NCI-H460 (cell line): ENCODE measurements at places on chromosomes 2 and 18.

- DNase-seq, result no peak
Measured at GRCh38 chr2:56580242-56580641, 396.5 kb downstream of the CCDC85A start.

DNA sequence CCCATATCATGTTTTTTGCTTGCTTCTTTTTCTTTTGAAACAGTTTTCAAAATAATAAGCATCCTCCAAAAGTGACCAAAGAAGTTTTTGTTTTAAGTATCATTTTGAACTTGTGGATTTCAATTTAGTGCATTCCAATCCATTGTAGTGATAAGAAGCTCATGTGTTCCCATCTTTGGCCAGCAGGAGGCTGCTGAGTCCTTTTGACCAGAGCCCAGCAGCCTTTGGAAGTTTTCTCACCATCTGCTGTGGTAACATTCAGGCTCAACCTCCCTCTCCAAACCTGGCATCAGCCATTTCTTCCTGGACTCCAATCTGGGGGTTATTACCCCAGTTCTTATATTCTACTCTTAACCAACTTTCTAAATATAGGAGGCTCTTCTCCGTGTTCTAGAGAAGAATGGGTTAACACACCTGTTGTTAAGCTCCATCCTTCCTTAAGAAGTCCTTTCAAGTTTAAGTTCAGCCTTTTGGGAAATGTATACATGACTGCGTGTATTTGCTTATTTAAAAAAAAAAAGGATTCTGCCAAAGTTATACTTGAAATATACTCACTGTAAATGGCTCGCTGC lies 39.0 kb upstream of the MAL start:
- DNase-seq, result peak; percentile 61

DNA sequence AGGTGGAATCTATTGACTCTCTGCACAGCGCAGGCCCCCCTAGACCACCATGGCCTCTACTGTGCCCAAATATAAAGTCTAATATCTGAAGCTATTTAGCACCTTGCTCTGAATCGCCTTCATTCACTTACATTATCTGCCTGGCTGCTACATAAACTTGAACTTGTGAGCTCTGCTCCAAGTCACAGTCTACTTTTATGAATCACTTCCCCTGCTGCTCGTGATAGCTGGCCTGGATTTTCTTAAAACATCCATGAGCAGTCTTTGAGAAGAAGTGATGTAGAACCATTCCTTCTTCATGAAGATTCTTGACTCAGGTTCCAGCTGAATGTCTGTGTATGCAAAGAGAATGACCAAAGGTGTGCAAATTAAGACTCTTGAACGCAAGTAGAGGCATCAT lies 359.5 kb downstream of the RND3 start:
- no peak for DNase-seq

DNA sequence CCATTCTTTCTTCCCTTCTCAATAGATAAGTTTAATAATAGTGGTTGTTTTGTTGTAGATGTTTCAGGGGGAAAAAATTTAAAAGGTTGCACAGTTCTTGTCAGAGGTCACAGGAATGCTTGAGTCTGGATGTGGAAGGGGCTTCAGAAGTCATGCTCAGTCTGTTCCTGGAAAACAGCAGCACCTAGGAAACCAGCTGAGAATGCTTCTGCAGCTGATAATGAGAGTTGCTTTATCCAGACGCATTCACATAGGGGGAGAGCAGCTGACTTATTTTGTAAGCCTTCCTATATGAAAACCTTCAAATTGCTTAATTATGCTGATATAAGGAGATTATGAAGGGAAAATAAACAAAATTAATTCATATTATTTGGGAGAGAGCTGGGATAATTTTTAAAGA lies 235.5 kb downstream of the GULP1 start:
- DNase-seq, result no peak

- peak; percentile 96 for DNase-seq
Measured at GRCh38 chr2:190578158-190579057, 43.9 kb upstream of the NEMP2 start.

GRCh38 chr2:100470898-100471514 lies 724 bp downstream of the NMS start:
- peak; percentile 27 for DNase-seq

DNA sequence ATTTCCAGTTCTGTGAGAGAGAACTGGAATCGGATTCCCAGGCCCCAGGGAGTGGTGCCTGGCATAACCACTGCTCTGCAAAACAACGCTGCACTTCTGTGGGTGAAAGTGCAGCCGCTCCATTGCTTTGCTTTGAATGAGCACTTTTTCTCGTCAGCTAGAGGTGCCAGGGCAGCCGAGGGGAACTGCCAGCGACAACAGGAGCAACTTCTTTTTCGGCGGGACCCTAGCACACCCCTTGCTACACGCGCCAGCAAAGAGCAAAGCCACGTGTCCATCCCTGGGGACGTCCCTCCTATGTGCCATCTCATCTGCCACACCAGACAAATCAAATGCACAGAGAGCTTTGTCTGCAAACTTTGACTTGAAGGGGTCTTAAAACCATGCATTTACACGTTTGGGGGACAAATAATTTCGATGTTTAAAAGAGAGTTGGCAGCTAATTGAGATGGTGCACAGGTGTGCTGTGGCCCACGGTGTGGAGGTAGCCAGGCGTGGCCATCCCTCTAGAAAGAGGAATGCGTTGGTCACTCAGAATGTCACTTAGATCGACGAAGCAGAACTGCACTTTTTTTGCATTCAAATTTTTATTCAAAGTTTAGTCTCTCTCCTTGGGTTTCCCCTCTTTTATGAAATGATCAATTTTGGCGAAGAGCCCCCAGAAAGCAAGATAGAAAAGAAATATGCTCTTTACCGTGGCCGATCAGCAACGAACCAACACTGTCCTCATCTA lies 151.8 kb downstream of the MBP start:
- DNase-seq, result no peak

GRCh38 chr2:239236043-239236807 lies 164.6 kb downstream of the HDAC4 start:
- DNase-seq, result no peak

- no peak for DNase-seq
Measured at GRCh38 chr2:190583507-190584337, 49.2 kb upstream of the NEMP2 start.

GRCh38 chr2:150134223-150134857 lies 353.1 kb downstream of the RND3 start:
- DNase-seq, result no peak

DNA sequence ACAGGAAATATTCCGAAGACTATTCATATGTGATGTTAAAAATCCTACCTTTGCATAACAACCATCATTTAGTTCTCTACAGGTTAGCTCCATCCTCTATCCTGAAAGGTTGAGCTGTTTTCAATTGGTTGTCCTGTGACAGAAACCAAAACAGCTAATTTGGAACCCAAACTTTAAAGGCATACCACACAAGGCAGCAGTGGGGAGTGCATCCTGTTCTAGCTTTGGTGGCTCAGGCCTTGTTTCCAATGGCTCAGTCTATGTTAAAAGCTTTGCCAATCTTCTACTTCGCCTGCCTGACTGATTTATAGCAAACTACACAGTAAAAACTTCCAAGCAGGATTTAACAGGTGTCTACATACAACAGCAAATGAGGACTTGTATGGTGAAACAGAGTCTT lies 3.2 kb downstream of the CD226 start:
- no peak for DNase-seq

DNA sequence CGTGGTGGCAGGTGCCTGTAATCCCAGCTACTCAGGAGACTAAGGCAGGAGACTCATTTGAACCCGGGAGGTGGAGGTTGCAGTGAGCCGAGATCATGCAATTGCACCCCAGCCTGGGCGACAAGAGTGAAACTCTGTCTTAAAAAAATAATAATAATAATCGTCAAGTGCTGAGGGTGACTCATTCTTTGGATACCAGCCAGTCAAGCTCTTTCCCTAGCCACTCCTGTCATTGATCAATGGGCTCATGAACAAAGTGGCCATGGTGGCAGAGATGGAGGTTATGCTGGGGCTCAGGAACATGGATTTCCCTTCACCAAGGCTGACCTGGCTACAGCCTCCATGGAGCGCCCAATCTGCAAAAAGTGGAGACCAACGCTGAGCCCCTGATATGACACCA lies 94.5 kb upstream of the HAAO start:
- no peak for DNase-seq

- DNase-seq, result no peak
Measured at GRCh38 chr2:29810956-29811355, 110.4 kb downstream of the ALK start.

DNA sequence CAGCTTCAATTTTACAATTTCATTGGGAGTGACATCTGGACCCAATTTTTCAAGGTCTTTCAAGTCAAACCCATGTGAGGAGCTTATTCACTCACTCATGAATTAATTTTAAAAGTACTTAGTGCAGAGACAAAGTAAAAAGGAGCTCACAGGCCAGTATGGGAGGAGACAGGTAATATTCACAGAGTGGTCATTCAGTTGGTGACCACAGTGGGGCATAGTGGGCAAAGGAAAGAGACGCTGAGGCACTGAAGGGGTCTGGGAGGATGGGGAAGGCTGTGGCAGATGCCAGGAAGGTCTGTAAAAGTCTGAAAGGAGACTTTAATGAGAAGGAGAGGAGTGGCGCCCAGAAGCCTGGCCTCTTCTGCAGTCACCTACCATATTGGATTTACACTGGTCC lies 76.0 kb downstream of the CD8B2 start:
- no peak for DNase-seq

- no peak for DNase-seq
Measured at GRCh38 chr2:182456784-182457183, 29.9 kb upstream of the PDE1A start.

DNA sequence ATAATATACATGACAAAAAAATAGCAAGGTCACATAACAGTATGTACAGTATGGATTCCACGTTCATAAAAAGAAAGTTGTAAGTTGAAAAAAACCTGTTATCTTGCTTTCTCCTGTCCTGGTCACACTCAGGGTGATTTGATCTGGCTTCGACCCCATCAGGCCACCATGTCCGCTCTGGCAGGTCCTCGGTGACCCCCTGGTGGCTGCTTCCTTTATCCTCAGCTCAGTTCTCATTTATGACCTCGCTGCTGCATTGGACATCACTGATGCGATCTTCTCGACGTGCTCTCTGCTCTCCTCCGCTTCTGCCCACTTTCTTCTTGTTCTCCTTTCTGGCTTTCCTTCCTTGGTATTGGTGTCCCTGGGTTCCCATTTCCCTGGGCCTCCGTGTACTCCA lies 29.7 kb downstream of the DGKD start:
- DNase-seq, result no peak

DNA sequence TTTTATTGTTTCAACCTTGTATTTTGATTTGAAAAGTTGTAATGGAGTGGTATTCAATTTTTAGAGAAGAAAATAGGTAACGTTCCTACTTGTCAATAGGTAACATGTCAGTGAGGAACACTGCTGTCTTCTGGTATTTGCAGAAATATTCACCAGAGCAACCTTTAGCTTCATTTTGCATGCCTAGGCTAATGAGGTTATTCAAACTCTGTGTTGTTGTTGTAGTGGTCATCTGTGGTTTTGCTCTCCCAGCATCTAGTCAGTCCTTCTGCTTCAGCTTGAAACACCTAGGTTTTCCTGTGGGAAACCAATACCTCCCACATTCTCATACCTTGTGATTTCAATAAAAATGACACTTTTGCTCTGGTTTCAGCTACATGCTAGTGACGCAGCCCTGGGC lies 98.4 kb downstream of the LYPD6 start:
- no peak for DNase-seq

DNA sequence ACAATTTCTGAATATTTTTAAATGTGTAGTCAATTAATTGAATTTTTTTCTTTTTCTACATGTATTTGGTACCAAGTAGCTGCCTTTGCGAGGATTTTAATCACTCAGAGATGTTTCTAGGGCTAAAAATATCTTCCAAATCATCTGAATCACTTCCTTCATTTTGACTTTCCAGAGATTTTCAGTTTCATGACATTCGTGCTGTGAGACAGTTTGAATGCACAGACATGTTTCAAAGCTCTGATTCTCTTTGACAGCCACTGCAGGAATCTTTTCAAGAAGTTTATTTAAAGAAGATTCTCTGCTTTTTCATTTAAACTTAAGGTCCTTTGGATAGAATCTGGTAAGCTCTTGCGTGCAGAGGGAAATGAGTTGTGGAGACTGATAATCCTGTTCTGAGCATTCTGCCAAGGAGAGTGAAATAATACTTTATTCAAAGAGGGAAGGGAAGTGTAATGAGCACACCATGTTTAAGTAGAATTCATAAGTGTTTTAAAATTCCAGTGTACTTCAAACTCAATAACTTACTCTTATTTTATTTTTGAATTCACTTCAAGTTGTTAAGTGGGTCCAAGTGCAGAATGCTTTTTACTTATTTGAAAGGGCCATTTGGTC lies 9.7 kb downstream of the CYBRD1 start:
- DNase-seq, result no peak

GRCh38 chr18:46518438-46518837 lies 138.6 kb downstream of the LOXHD1 start:
- DNase-seq, result no peak

GRCh38 chr2:115389024-115389423 lies 946.6 kb downstream of the DPP10 start:
- DNase-seq, result no peak

GRCh38 chr2:44360749-44361329 lies 455 bp downstream of the PREPL start:
- peak; percentile 13 for DNase-seq

GRCh38 chr2:216015722-216016464 lies 2.5 kb upstream of the MREG start:
- DNase-seq, result no peak

DNA sequence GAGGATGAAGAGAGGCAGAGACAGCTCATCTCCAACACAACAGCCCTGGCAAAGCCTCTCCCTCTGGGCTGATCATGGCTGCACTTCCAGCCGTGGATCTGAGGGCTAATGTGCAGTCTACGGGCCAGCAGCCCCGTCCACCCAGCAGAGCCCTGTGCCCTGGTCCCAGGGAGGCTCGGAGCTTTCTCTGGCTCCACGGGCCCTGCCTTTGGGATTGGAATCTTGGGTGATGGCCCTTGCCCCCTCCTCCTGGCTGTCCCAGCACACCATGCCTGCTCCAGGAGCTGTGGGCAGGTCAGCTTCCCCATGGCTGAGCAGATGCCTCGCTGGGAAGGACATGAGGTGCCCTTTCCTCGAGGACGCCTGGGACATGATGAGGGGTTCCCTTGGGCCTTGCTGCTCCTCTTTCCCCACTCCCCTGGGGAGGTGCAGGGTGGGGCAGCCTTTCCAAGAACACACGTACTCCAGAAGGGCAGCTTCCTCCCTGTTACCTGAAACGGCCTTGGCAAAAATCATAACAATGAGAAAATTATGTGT lies 66.9 kb downstream of the C18orf63 start:
- DNase-seq, result no peak

DNA sequence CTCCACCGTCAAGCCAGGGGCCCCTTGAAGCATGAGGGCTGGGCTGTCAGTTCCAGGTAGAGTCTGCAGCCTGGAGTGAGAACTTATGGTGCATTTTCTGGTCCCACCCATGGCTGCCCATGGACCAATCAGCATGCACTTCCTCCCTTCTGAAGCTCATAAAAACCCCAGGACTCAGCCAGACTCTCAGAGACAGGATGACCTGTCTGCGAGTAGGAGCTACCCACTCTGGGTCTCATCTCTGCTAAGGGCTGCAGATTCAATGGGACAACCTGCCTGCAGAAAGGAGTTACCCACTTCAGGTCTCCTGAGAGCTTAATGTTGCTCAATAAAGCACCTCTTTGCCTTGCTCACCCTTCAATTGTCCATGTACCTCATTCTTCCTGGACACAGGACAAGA lies 9.4 kb upstream of the DUSP19 start:
- DNase-seq, result no peak
